ENCODE measurements at places on chromosomes 13 and 19.

GRCh38 chr13:93304134-93304533 is 77.5 kb downstream of the GPC6 start:
- no peak for DNase-seq

GRCh38 chr19:38635483-38636399 is 11.7 kb upstream of the ACTN4 start:
- no peak for DNase-seq

- DNase-seq = no peak
These were observed 9.6 kb downstream of the PLIN4 start for GRCh38 chr19:4508698-4509097.

DNA sequence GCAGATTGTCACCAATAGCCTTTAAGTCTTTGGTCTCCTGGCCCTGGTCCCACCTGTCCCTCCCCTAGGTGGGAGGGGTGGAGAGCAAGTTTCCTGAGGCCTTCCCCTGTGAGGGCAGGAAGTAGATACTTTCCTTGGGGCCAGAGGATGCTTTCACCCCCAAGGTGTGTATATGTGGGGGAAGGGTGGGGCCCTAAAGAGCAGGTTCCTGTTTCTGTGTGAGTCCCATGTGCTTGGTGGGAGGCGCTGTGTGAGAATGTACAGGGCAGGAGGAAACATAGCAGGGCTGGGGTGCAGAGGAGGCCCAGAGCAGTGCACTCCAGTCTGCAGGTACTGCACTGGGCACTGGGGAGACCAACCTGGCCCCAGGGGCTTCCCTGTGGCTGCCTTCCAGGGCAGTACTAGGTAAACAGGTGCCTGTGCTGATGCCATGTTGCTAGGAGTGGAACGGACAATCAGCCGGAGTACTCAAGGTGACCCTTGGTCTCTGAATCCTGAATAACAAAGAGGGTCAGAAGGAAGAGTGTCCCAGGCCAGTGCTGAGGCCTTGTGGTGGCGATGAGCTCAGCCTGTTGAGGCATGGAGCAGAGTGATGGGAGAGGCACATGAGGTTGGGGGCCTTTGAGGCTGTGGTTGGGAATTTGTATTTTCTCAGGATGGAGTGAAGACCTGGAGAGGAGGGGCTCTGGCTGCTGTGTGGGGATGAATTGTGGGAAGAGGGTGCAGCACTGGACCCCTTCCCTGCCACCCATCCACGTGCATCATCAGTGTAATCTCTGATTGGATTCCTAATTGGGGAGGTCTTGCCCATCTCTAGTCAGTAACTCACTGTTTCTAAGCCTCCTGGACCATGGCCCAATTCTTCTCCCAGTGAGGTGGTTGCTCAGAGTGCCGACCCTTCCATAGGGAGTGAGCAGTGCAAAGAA is 5.1 kb downstream of the EGLN2 start:
- peak; percentile 30 for DNase-seq

GRCh38 chr13:66273011-66273410 is 957.1 kb downstream of the PCDH9 start:
- no peak for DNase-seq

- DNase-seq = no peak
These were observed 838 bp upstream of the MYADM start for GRCh38 chr19:53866865-53867224.

GRCh38 chr13:92560883-92561282 is 665.7 kb upstream of the GPC6 start:
- DNase-seq = no peak

GRCh38 chr13:98143601-98144026 is 720 bp downstream of the FARP1 start:
- DNase-seq = no peak

DNA sequence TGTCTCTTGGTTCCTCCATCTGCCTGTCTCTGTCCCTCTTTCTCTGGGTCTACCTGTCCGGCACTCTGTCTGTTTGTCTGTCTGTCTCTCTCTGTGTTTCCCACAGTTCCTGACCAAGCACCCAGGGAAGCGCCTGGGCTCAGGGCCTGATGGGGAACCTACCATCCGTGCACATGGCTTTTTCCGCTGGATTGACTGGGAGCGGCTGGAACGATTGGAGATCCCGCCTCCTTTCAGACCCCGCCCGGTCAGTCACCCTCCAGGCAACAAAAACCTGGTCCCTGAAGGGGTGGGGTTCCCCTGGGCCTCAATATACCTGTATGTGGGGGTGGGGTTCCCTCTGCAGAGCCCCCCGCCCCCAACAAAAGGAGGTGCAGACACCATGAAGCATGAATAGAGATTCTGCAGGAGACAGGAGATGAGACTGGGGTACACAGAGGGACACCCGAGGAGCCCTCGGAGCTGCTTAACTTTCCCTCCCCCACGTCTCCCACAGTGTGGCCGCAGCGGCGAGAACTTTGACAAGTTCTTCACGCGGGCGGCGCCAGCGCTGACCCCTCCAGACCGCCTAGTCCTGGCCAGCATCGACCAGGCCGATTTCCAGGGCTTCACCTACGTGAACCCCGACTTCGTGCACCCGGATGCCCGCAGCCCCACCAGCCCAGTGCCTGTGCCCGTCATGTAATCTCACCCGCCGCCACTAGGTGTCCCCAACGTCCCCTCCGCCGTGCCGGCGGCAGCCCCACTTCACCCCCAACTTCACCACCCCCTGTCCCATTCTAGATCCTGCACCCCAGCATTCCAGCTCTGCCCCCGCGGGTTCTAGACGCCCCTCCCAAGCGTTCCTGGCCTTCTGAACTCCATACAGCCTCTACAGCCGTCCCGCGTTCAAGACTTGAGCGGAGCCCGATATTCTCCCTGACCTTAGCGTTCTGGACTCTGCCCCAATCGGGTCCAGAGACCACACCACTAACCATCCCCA is 2.6 kb upstream of the CACNG7 start:
- DNase-seq = peak; percentile 36

GRCh38 chr13:64071352-64071751 is 2655.7 kb upstream of the PCDH20 start:
- DNase-seq = no peak

DNA sequence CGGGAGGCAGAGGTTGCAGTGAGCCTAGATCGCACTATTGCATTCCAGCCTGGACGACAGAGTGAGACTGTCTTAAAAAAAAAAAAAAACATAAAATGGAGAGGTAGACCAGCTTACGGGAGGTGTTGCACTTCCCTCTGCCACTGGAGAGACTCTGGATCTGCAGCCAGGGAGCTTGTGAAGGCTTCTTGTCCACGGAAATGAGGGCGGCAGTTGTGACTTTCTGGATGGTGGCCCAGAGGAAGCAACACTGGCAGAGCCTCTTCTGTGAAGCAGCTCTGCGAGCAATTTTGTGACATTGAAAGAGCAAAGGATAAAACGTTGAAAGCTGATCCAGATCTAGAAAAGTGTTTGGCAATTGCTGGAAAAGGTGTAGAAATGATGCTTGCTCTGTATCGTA is 10.4 kb downstream of the SPINT2 start:
- no peak for DNase-seq

GRCh38 chr19:4473763-4474513 is 1.8 kb downstream of the HDGFL2 start:
- no peak for DNase-seq

GRCh38 chr19:50705422-50706019 is 14.1 kb downstream of the SHANK1 start:
- DNase-seq = no peak

GRCh38 chr13:51457086-51457815 is 4.4 kb upstream of the INTS6 start:
- DNase-seq = no peak

DNA sequence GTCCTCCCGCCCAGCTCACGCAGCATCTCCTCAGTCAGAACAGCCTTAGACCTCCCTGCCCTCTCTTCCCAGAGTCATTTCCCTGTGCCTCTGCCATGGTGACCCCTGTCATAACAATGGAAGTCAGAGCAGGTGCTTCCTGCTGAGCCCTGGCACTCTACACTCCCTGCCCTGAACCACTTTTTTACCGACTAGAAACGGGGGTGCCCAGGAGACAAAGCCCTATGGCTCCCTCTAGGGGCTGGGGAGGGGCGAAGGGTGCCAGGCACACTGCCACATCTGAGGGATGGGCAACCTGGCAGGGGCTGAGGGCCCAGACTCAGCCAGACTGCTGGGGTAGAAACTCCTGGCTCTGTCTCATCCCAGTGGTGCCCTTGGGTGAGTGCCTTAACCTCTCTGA is 16.4 kb downstream of the ZNF574 start:
- DNase-seq = peak; percentile 11

- DNase-seq = peak; percentile 73
These were observed 24.8 kb downstream of the ZNF473 start for GRCh38 chr19:50050406-50051227.

- DNase-seq = no peak
These were observed 83.1 kb downstream of the B3GLCT start for GRCh38 chr13:31282741-31283455.

- DNase-seq = no peak
These were observed 2.9 kb downstream of the EDNRB start for GRCh38 chr13:77915686-77916085.

DNA sequence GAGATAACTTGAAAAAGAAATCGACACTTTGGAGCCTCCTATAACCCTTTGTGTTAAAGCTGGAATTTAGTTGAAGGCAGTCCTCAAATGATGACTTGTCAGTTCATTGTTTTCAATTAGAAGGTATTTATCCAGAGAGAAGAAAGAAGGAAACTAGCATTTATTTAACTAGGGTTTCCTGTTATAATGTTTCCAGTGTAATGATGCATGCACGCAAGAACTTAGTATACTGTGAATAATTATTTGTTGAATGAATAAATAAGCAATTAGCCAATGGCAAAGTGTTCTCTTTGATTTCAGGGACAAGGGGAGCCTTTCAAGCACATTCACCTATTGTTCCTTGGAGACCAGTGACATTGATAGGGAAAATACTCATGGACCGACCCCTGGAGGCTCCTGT is 307.4 kb downstream of the KLF5 start:
- no peak for DNase-seq

- no peak for DNase-seq
These were observed 97.6 kb downstream of the ZIC5 start for GRCh38 chr13:99873832-99874430.

DNA sequence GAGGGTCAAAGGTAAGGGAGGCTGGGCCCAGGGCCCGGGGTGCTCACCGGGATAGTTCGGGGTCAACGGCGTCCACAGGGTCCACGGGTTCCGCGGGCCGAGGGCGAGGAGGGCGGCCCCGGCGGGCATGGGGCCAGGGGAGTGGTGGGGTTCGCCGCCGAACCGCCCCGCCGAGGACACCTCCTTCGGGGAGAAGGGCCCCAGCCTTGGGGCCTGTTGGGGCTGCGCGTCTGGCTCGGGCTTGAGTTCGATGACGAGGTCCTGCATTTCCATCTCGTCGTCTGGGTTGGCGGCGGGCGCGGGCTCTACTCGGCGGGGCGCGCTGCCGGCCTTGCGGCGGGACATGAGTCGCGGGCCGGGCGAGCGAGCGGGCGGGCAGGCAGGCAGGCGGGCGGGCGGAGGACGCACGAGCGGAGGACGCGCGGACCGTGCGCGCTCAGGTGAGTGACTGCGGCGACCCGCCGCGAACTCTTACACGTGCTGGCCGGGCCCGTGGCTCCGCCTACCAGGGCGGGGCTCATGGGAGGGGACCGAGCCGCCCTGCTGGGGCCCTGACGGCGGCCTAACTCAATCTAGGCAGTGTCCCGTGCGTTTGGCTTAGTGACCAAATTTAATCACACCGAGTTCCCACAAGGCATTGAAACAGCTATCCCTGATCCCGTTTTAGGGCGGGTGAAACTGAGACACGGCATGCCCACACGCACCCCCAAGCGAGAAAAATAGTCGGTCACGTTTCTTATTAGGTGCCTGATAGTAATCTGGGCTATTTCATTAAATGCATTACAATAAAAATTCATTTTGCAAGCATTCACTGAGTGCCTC is at the start of gene ZNF296:
Gene ZNF296, minus strand, starts transcription at position 450 of the 822 bp plus-strand sequence. Its CDS starts 105 bp downstream, at position 345.
- peak; percentile 30 for DNase-seq

DNA sequence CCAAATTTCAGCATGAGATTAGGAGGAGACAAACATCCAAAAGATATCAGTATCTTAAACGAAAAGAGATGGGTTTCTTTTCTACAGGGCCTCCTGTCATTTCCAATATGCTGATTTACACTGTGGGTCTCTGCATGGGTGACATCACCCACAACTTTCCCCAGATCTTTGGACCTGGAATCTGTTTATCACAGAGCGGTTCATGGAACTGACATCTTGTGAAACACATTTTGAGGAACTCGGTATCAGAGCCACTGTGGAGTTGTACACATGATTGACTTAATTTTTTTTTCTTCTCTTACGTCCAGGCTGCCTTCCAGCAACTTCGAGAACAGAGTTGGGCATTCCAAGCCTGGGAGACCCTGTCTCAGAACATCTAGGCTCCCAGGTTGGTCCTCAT is 80.2 kb upstream of the SERP2 start:
- no peak for DNase-seq

DNA sequence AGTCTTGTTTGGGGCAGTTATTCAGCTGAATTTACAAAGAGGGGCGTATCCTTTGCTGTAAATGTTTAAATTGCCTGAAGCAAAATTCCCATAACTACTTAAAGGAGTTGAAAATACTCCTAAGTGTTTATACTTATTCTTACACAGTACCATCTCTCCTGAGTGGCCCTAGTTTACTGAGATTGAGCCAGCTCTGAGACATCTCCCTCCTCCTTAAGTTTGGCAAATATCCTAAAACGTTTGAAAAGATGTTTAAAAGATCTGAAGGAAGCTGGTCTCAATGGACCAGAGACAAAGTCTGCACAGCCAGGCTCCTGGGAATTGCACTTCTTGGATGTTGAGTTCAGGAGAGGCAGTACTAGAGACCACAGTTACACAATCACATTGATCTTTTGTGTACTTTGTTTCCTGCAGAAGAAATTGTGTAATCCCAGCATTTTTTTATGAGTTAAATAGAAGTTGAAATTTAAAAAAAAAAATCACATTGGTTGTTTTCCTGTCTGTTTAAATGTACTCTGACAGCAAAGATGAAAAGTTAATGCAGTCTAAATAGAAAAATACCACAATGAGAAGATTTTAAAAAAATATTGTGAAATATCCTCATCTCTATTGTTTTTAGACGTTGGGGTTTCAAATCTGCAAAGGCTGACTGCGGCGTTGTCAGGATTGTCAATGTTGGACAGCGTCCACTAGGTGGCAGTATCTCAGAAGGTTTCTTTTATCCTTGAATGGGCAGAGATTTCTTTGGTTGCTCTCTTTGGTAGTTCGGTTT is 20.7 kb downstream of the TNFSF11 start:
- DNase-seq = no peak

- no peak for DNase-seq
These were observed 4.1 kb upstream of the CD79A start for GRCh38 chr19:41872775-41873647.

Data from activated CD8-positive, alpha-beta memory T cell treated with anti-CD3 and anti-CD28 coated beads for 1 hour (primary cell).